ENCODE measurements at places on chromosomes 7 and 10.
A peak's percentile ranks its signal among the peaks of the same experiment; 100 is the strongest.

GRCh38 chr7:101066833-101067177 lies 18.5 kb upstream of the TRIM56 start:
- no peak for DNase-seq

- no peak for DNase-seq
Observed at GRCh38 chr7:138030679-138031351, 28.9 kb upstream of the CREB3L2 start.

GRCh38 chr7:94412762-94413322 lies 18.1 kb downstream of the COL1A2 start:
- no peak for DNase-seq

- DNase-seq = no peak
Observed at GRCh38 chr7:71652510-71652909, 520.6 kb downstream of the GALNT17 start.

GRCh38 chr7:74220229-74220628 lies 10.4 kb downstream of the LAT2 start:
- DNase-seq = no peak

- peak; percentile 28 for DNase-seq
Observed at GRCh38 chr7:116354546-116355423, 144.4 kb downstream of the TES start.

Data from transverse colon (tissue), 4 donors.